ENCODE measurements at places on chromosomes 7 and 10.

DNA sequence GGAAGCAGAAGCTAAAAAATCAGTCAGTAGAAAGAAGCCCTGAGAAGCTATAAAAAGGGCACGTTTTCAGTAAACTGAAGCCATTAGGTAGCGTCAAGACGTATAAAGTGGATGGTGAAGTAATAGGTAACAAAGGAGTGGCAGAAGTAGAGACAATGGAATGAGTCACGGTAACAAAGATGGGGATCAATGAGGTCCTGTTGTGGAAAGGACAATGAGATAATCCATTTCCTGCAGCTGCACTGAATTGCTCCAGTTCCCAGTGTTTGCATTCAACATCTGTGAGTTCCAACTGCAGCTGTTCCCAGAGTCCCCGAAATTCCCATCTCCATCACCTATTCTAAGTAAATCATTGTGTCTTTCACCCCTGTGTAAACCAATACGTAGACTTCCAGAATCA lies 4.8 kb upstream of the HYCC1 start:
- DNase-seq: no peak

GRCh38 chr10:99536338-99537085 lies 3.8 kb downstream of the NKX2-3 start:
- DNase-seq: no peak

- no peak for DNase-seq
Measured at GRCh38 chr10:25631471-25631870, 302.6 kb upstream of the MYO3A start.

DNA sequence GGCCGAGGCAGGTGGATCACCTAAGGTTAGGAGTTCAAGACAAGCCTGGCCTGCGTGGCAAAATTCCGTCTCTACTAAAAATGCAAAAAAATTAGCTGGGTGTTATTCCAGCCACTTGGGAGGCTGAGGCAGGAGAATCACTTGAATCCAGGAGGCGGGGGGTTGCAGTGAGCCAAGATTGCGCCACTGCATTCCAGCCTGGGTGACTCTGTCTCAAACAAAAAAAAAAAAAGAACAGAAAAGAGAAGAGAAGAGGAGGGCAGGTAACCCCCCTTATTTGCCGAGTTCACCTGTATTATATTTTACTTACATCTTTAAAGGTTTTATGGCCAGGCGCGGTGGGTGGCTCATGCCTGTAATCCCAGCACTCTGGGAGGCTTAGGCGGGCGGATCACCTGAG lies 91.7 kb downstream of the RNF216 start:
- DNase-seq: no peak

GRCh38 chr7:135584362-135585353 lies 26.9 kb downstream of the NUP205 start:
- DNase-seq: no peak

- no peak for DNase-seq
Measured at GRCh38 chr7:158264881-158265742, 322.5 kb downstream of the PTPRN2 start.

DNA sequence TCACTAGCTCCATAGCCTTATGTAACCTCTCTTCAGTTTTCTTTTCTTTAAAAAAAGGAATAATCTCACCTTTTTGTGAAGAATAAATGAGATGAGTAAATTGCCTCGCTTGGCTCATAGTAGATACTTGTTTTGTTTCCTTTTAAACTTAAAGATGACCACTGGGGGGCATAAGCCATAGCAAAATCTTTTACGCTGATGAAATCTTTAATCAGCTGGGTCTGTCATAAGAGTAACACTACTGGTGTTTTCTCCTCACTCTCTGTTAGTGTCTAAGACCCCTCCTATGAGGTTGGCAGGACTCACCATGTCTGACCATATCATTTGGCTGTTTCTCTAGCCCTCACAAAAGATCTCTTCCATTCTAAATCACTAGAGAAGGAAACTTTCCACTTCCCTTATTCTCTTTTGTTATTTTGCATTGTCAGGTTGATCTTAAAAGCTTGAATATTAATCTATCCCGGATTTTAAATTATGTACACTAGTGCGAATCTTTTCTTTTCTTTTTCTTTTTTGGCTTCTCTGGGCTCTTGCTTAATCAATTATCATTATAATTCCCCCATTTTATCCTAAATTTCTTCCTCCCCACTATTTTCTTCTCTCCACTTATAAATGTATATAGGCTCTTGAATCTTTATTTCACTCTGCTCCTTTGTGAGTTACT lies 12.5 kb downstream of the STAG3 start:
- DNase-seq: no peak

DNA sequence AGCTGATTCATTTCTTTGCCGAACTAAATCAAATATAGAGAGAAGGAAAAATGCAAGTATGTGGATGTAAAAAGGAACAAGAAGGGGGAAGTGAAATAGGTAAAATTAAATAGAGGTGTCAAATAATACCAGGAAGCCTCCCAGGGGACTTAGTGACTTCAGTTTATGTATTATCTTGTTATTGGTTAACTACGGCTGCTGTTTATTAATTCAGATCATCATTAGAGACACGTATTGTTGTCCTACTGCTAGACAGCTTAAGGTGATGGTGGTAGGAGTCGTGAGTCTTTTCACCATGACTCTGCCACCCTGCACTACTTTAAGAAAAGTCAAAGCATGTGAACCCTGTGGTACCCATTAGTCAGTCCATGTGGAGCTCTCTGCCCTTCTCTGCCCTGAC lies 289.1 kb downstream of the PRKG1 start:
- no peak for DNase-seq

GRCh38 chr7:43530553-43531410 lies 52.1 kb upstream of the STK17A start:
- no peak for DNase-seq

- DNase-seq: no peak
Measured at GRCh38 chr7:79615871-79616640, 162.6 kb upstream of the MAGI2 start.

- DNase-seq: no peak
Measured at GRCh38 chr7:133789974-133790373, 337.2 kb upstream of the LRGUK start.

GRCh38 chr10:93652857-93653256 lies 40.5 kb downstream of the PDE6C start:
- no peak for DNase-seq

GRCh38 chr7:55235115-55235514 lies 130.0 kb upstream of the LANCL2 start:
- no peak for DNase-seq
